ENCODE measurements at places on chromosomes 5 and 9.
A peak's percentile ranks its signal among the peaks of the same experiment; 100 is the strongest.

DNA sequence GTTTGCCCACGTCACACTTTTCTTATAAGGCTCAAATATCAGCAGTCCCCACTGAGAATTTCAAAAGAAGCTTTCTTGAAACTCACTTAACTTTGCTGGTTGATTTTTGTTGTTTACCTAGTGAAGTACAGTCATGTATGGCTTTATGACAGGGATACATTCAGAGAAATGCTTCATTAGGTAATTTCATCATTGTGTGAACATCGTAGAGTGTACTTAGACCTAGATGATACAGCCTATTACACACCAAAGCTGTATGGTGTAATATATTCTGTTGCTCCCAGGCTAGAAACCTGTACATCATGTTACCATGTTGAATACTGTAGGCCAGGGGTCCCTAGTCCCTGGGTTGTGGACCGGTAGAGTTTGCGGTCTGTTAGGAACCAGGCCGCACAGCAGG lies 177.0 kb downstream of the ARRDC3 start:
- H3K36me3 ChIP-seq = no peaks in the 10 kb centered on the region
- DNase-seq = no peak
- H3K27me3 ChIP-seq = no peaks in the 10 kb centered on the region

DNA sequence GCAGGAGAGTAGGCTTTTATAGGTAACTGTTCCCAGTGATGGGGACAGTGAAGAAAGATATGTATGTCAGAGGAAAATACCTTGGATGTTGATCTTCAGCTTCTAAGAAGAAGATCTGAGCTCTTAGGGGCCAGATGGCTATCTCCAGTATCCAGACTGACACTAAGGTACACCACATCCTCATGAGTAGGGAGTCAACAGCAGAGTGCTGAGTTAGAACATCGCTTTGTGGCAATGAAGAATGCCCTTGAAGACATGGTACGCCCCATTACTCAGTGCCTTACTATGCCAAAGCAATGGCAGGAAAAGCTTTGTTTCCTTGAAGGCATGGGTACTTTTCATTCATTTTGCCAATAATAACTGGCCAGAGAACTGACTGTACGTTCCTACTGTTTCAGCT lies 263.7 kb downstream of the CEMIP2 start:
- H3K27ac ChIP-seq = no peak overlapping the region
- DNase-seq = no peak
- H3K27me3 ChIP-seq = no peaks in the 10 kb centered on the region

DNA sequence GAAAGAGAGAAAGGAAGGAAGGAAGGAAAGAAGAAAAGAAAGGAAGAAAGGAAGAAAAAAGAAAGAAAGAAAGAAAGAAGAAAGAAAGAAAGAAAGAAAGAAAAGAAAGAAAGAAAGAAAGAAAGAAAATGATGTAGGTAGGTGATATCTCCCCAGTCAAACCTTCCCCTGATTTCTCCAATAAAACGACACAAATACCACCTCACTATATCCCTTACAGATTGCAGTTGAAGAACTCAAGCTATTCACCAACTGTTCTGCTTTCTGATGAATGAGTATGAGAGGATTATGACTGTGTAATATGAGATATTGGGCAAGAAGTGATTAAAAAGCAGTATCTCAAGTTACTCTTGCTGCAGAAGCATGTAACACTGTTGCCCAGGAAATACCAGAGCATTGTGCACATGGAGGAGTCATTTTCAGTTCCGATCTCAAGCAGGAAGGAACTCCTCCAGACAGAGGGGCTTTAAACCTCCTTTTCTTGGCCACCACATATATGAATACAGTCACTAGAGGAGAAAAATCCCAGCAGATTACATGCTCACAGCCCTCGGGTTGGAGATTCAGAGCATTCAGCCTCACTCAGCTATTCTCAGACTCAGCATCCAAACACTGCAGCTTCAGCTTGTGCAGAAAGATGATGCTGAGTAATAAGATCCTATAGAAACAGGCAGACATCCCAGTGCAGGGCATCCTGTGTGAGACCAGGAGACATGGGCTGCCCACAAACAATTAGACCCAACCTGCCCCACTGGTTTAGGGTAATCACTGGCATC lies 61.4 kb downstream of the UGCG start:
- no peaks in the 10 kb centered on the region for H3K36me3 ChIP-seq
- H3K27ac ChIP-seq = no peak overlapping the region
- no peak for DNase-seq
- H3K4me1 ChIP-seq = peaks cover 16% of the 10 kb centered on the region

GRCh38 chr9:70902171-70902570 lies 219.2 kb downstream of the TRPM3 start:
- H3K27ac ChIP-seq = no peak overlapping the region
- H3K27me3 ChIP-seq = no peaks in the 10 kb centered on the region
- H3K4me3 ChIP-seq = no peak overlapping the region
- H3K36me3 ChIP-seq = no peaks in the 10 kb centered on the region

DNA sequence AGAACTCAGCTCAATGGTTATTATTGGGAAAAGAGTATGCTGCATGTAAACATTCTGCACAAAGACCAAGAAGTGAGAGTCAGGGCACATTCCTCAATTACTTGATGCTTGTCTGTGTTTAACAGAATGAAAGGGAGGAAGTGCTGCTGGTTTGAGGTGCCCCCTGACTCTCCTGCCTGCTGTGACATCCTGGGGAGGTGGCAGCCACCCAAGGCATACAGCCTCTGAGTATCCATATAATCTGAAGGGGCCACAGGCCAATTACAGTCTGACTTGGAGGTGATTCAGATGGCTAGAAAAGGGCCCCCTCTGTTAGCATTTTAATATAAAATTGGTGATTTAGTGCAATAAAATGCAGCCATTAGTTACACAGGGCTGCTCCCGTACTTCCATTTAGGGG lies 313.8 kb downstream of the ASTN2 start:
- no peaks in the 10 kb centered on the region for H3K36me3 ChIP-seq
- no peak overlapping the region for H3K27ac ChIP-seq
- no peak for DNase-seq
- H3K4me1 ChIP-seq = no peaks in the 10 kb centered on the region
- no peaks in the 10 kb centered on the region for H3K27me3 ChIP-seq
- no peak overlapping the region for H3K4me3 ChIP-seq

GRCh38 chr9:135887585-135888050 lies 19.7 kb downstream of the CAMSAP1 start:
- peak overlapping the region; percentile 74 for H3K27ac ChIP-seq
- peak overlapping the region; percentile 47 for H3K4me3 ChIP-seq
- DNase-seq = peak; percentile 19
- H3K27me3 ChIP-seq = no peaks in the 10 kb centered on the region
- H3K4me1 ChIP-seq = peaks cover 20% of the 10 kb centered on the region
- H3K36me3 ChIP-seq = no peaks in the 10 kb centered on the region

DNA sequence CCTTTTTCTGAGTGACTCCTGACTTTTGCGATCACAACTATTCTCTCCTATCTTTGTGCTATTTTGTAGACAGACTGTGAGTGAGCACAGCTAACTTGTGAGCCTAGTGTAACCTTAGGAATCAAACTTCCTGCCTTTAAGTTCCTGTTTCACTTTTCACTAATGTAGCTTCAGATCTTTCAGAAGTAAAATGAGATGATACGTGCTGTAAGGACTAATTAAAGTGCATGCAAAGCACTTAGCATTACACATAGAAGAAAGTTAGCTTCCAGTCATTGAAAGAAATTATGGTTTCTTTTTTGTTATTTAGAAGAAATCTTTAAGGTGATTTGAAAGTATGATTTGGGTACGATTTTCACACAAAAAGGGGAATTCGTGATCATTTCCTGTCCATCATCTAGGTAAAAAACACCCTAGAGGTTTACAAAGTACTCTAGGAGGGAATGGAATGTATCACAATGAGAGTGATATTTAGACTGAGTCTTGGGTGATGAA lies 122.7 kb downstream of the ST8SIA4 start:
- H3K4me1 ChIP-seq = peaks cover 27% of the 10 kb centered on the region
- H3K27me3 ChIP-seq = no peaks in the 10 kb centered on the region
- peak; percentile 65 for DNase-seq
- H3K36me3 ChIP-seq = no peaks in the 10 kb centered on the region
- H3K27ac ChIP-seq = peak overlapping the region; percentile 69

DNA sequence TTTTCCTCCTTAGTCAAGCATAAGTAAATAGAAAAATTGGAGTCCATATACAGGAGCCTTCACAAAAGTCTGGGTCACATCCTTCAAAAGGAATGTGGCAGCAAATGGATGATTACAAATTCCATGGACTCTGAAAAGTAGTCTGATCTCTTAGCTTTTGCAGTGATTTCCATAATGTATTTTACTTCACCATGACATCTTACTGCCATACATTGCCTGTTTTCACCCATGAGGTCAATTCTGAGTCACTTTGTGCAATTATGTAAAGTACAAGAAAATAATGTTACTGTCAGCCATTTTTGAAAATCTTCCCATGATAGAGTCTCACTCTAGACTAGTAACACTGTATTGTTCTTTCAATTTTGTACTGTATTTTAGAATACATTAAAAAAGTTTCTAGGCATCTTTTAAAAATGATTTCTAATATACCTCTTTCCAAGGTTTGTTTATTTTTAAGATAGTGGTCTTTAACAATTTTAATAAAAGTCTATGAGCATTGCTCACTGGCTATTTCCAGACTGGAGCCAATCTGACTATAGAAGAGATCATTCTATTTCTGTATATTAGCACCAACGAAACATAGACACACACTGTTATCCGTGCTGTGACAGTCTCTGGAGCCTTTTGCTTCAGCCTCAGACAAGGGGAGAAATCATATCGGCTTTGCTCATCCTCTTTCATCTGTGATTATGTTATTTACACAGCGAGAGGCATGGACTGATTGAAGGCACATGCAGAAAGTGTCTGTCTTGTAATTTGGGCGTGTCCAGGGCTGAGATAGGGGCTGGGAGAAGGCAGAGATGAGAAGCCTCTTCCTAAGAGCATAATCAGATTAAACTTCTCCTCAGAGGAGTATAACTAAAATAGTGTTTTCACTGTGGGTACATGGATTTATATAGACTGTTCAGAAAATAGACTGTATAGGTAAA lies 22.9 kb upstream of the ACTBL2 start:
- no peak for DNase-seq
- H3K4me1 ChIP-seq = no peaks in the 10 kb centered on the region
- H3K27me3 ChIP-seq = no peaks in the 10 kb centered on the region
- no peak overlapping the region for H3K4me3 ChIP-seq
- no peak overlapping the region for H3K27ac ChIP-seq

GRCh38 chr5:55650386-55650785 lies 61.7 kb downstream of the SLC38A9 start:
- no peak for DNase-seq
- H3K27ac ChIP-seq = no peak overlapping the region
- no peaks in the 10 kb centered on the region for H3K4me1 ChIP-seq
- H3K36me3 ChIP-seq = no peaks in the 10 kb centered on the region

GRCh38 chr9:70105147-70105546 lies 61.5 kb downstream of the MAMDC2 start:
- no peak overlapping the region for H3K4me3 ChIP-seq
- H3K36me3 ChIP-seq = no peaks in the 10 kb centered on the region
- no peaks in the 10 kb centered on the region for H3K27me3 ChIP-seq

- H3K27me3 ChIP-seq = no peaks in the 10 kb centered on the region
- H3K4me1 ChIP-seq = no peaks in the 10 kb centered on the region
- H3K4me3 ChIP-seq = no peak overlapping the region
Measured at GRCh38 chr5:147966326-147966725, 60.0 kb upstream of the C5orf46 start.

DNA sequence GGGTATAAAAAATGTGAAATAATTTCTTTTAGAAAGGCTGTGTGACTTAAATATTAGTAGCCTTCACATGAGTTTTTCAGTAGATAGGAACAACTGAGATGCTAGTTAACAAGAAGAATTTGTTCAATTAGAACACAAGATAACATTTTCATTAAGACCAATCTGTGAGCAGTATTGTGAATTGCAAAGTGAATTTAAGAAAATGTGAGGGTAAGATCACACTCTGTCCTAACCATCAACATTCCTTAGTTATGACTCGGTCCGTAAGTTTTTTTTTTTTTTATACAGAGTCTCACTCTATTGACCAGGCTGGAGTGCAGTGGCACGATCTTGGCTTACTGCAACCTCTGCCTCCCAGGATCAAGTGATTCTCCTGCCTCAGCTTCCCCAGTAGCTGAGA lies 180.2 kb upstream of the EGFLAM start:
- H3K36me3 ChIP-seq = no peaks in the 10 kb centered on the region
- H3K4me1 ChIP-seq = no peaks in the 10 kb centered on the region
- no peaks in the 10 kb centered on the region for H3K27me3 ChIP-seq
- no peak overlapping the region for H3K27ac ChIP-seq
- DNase-seq = no peak

DNA sequence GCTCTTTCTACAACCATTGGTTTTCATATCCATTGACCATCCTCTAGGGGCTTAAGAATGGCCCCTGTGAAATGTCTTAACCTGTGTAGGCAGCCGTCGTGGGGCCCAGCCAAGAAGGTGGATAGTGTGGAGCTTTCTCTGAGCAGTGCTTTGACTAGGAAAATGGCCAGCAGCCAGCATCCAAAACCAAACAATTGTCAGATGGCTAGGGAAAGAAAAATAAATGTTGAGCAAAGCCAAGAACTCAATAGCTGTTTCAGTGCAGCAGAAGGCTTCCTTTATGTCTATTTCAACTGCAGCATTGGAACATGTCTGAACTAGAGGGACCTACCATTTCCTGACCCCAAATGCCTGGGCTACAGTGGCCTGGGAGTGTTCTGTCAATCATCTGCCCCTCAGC lies 374.9 kb downstream of the TLE4 start:
- H3K4me1 ChIP-seq = no peaks in the 10 kb centered on the region
- no peak for DNase-seq
- H3K27me3 ChIP-seq = no peaks in the 10 kb centered on the region
- H3K36me3 ChIP-seq = no peaks in the 10 kb centered on the region

DNA sequence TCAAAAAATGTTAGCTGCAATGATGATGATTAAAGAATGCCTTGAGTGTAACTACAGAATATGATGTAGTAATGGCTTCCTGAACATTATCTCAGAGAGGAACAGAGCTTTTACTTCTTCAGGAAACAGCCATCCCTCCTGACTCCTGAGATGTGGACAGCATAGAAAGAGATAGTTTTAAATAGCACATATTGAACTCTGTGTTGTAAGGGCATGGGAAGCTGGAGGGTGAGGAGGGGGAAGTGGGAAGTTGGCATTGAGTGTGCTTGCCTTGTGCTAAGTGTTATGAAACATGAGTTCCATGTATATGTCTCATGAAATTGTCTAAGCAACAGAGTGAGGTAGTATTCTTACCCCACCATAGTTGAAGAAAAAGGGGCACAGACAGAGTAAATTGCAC lies 161.5 kb upstream of the SLC28A3 start:
- no peaks in the 10 kb centered on the region for H3K4me1 ChIP-seq
- DNase-seq = no peak
- no peak overlapping the region for H3K27ac ChIP-seq
- H3K36me3 ChIP-seq = no peaks in the 10 kb centered on the region
- H3K4me3 ChIP-seq = no peak overlapping the region
- 0 out of 2 replicates have a peak, but pooled peaks cover 3% of the 10 kb centered on the region for H3K27me3 ChIP-seq

DNA sequence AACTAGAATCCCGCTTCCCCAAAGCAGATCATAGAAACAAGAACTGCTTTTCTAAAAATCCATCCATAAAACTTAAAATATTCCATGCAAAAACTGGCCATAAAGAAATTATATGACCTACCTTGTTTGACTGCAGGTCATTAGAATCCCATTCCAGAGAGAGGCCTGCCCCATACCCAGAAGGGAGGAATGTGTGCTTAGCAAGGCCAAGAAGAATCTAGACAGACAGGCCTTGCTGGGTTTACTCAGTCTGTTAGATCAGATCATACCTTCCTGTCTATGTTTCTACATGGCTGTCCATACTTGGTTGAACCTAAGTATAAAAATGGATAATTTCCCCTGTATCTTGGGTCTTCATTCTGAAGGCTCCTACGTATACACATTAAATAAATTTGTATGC lies 358.8 kb upstream of the TRPC7 start:
- H3K27me3 ChIP-seq = 0 out of 2 replicates have a peak, but pooled peaks cover 2% of the 10 kb centered on the region
- no peak for DNase-seq
- no peak overlapping the region for H3K4me3 ChIP-seq
